ENCODE measurements at places on chromosomes 1 and 21.

DNA sequence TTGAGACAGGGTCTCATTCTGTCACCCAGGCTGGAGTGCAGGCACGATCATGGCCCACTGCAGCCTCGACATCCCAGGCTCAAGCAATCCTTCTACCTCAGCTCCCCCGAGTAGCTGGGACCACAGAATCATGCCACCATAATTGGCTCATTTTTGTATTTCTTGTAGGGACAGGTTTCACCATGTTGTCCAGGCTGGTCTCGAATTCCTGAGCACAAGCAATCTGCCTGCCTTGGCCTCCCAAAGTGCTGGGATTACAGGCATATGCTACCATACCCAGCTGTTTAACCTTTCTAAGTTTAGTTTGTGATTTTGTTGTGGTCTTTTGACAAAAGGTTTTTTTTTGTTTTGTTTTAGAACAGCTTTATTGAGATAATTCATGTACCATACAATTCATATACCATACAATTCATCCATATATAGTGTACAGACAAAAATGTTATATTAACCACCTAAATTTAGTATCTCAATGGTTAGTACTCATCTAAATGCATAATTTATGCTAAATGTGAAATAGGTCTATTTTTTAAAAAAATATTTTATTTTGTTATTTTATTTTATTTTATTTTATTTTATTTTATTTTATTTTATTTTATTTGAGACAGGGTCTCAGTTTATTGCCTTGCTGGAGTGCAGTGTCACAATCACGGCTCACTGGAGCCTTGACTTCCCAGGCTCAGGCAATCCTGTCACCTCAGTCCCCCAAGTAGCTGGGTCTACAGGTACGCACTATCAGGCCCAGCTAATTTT is 8.9 kb downstream of the ZMPSTE24 start:
- no peak for DNase-seq

DNA sequence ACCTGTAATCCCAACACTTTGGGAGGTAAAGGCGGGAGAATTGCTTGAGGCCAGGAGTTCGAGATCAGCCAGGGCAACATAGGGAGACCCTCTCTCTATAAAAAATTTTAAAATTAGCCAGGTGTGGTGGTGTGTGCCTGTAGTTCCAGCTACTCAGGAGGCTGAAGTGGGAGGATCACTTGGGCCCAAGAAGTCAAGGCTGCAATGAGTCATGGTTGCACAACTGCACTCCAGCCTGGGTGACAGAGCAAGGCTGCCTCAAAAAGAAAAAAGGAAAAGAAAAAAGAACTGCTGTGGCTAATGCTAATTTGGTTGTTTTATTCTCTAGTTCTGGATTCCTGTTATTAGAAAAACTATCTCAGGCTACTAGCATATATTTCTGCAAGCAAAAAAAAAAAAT is 29.8 kb downstream of the DBT start:
- DNase-seq = no peak

DNA sequence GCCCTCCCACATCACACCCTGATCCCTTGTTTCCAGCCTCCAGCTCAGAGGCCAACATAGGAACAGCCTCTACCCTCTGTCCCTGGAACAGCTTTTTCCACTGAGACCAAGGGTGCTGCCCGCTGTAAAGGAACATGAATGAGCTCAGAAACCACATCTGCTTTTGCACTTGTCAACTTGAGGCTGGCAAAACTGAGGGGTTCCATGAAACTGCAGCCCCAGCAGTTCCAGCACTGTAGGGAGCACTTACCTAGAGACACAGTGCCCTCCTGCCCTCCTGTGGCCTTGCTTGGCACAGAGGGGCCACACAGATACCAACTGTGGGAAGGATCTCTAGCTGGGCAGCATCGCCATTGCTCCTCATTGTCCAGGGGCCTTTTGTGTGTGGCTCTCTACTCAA is 51.7 kb downstream of the ITPKB start:
- no peak for DNase-seq

DNA sequence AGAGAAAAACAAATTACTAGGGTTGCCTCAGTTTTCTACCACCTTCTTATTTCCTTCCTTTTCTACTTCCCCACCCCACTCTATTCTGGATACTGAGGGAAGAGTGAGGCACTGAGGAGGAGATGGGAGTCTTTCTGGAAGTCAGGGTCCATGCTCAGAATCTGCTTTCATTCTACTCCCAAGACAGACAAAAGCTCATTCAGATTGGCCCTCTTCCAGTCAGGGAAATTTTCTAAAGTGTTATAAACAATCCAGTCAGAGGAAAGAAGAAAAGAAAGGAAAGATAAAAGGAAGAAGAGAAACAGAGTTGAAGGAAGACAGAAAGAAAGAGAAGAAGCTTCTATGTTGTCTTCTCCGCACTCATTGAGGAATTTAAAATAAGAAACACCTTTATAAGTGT is 228.6 kb downstream of the COP1 start:
- DNase-seq = no peak

DNA sequence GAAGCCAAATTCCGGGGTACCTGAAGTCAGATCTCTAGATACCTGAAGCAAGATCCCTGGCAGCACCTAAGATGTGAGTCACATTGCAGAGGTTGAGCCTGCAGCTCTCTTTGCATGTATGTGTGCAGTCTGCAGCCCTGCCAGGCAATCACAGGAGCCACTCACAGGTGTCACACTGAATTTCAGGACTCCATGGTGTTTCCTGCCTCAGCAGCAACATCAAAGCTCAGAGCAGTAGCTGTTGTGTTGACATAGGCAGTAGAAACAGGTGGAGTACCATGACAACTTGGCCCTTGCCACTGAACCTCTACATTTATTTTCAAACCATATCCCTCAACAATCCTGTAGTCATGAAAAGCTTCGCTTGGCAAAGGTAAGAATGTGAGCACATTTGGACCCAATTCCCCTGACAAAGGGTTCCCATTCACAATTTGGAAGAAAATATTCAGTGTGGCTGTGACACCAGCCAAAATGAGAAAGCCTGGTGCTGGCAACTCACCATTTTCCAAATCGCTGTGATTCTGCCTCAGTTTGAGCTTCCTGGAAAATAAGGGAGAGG is 419.8 kb upstream of the NFIA start:
- DNase-seq = no peak

DNA sequence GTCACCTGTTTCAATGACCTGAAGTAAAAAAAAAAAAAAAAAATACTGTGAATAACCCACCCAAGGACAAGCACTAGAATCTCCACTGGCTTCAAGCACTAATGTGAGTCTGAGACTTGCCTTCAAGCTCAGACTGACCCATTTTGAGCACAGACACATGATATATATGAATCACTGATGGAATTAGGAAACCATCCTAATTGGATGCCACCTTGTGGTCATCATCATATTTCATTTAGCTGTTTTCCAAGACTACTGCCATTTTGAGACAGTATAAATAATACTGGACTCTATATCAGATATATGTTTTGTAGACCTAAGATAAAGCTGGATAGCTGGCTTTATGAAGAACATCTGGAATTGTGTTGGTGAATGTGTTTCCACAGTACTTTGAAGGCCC is 1232.0 kb downstream of the KCNT2 start:
- DNase-seq = no peak

- DNase-seq = no peak
These were observed 36.0 kb upstream of the ATP2B4 start for GRCh38 chr1:203590603-203591002.

DNA sequence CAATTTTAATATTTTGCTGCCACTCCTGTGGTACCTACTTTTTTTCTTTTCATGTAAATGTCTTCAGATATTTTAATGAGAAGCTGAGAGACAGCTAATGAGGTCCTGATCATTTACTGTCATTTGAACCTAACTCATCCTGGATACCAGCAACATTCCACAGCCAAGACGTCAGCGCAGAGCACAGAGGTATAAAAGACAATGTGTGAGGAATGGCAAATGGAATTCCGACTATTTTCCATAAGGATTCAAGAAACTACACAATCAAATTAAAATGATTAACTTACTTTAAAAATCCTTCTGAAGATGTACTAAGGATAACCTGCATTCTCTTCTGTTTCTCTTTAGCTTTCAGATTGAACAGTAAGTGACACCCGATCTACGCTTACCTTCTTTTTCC is 38.8 kb downstream of the HEATR1 start:
- DNase-seq = no peak

GRCh38 chr1:3942416-3943122 is 42.5 kb upstream of the C1orf174 start:
- no peak for DNase-seq

DNA sequence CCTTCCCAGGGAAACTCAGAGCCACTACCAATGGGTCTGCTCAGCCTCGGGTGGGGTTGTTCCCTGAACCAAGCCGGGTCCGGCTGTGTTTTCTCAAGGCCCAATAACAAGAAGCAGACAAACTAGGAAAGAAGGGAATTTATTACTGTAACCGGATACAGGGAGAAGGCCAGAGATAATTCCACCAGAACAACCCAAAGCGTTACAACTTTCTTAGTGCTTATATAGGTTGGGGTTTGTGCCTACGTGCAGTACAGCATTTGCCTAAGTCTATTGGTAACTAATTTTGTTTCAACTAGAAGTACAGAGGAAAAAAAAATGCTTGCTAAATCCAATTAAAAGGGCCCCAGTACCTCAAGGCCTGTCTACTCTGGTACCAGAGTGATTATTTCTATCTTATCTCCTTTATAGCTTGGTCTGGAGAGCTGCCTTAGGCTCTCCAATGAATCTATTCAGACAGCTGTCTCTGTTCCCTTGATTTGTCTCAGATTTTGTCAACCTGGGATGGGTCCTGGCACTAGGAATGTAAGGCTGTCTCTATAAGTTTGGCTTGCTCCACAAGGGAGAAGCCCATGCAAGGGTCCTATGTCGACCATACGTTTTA is 57.3 kb upstream of the CCDC190 start:
- no peak for DNase-seq

DNA sequence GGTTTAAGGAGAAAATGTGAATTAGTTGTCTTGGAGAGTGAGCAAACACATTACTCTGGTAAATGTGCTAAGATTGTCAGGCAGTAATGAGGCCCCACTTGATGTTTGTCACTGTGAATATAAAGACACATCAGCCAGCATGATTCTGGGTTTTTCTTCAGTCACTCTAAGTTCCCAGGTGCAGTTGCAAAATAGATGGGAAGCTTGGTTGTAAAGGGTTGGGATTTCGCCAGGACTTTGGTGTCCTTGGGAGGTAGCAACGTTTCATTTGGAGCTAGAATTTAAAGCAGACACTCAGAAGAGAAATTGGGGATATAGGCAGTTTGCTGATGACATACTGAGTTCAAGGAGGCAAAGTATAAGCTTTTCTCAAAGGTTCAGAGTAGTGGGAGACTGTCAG is 154.3 kb downstream of the MAST2 start:
- no peak for DNase-seq

DNA sequence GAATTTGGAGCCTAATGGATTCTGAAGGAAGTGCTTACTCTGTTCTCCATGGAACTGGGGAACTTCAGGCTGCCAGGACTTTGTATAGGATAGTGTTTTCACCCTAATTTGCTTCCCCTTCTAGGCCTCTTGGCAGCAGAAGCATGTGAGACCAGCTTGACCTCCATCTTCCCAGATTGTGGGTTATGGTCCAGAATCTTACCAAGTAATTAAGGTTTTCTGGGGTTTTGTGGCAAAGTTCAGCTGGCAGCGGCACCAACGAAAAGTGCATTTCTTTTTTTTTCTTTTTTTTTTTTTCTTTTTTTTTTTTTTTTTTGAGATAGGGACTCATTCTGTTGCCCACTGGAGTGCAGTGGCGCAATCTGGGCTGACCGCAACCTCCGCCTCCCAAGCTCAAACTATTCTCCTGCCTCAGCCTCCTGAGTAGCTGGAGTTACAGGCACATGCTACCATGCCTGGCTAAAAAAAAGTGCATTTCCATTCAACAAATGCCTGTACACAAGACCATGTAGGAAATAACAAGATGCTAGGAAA is 3.4 kb upstream of the BMP8A start:
- DNase-seq = no peak

DNA sequence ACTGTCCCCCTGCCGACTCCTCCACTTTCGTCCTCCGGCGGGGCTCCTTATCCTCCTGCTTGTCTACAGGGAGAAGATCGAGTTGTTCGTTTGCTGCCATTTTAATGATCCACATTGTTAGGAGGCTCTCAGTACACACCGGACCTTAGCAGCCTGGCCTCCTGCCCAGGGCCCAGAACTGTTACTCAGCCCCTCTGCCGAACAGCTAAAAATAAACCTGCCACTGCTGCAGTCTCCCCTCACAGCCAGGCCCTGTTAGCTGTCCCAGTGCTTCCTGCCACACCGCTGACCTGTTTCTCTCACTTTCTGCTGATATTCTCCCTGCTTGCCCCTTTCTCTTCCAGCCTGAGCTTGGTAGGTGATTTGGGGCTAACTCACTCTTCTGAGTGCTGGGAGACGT is 8.3 kb downstream of the MAPKAPK2 start:
- peak; percentile 30 for DNase-seq

DNA sequence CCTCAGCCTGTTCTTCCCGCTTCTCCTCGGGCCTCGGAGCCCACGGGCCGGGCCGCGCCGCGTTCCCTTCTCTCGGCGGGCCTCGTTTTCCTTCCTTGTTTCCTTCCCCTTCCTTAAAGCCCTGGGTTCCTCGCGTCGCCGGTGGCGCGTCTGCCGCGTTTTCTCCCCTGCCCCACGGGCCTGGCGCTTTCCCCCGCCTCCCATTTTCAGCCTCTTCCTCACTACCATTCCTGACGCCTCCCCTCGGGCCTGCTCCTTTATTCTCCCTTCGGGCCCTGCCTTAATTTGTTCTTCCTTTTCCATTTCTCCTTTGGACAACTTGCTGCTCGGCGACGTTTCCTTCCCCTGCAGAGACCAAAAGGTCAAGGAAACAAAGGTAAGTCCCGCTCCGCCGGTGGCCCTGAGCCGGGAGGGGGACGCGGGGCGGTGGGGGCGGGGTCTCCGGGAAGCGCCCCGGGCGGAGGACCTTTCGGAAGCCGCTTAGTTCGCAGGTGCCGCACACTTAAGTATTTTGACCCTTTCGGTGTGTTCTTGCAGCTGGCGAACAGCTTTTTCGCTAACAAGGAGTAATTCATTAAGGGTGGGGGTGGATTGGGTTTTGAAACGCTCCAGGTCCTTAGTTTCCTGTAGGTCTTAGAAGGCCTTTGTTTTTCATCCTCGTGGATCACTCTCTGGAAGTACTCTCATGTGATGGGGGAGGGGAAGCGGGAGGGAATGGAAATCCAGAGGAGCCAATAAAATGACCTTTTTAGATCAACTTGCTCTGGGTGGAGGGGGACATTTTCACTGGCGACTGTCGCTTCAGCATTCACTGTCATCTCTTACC is 780 bp downstream of the YTHDF2 start:
- DNase-seq = no peak
